HTR-8/SVneo (cell line): ENCODE measurements at places on chromosomes 12 and 14.
A peak's percentile ranks its signal among the peaks of the same experiment; 100 is the strongest.

GRCh38 chr12:112488257-112488876 is 69.6 kb downstream of the PTPN11 start:
- no peak for DNase-seq

- DNase-seq = no peak
These were observed 6.0 kb downstream of the EXOC3L4 start for GRCh38 chr14:103100281-103101121.

GRCh38 chr14:51448831-51449670 is 202.7 kb upstream of the FRMD6 start:
- DNase-seq = no peak

DNA sequence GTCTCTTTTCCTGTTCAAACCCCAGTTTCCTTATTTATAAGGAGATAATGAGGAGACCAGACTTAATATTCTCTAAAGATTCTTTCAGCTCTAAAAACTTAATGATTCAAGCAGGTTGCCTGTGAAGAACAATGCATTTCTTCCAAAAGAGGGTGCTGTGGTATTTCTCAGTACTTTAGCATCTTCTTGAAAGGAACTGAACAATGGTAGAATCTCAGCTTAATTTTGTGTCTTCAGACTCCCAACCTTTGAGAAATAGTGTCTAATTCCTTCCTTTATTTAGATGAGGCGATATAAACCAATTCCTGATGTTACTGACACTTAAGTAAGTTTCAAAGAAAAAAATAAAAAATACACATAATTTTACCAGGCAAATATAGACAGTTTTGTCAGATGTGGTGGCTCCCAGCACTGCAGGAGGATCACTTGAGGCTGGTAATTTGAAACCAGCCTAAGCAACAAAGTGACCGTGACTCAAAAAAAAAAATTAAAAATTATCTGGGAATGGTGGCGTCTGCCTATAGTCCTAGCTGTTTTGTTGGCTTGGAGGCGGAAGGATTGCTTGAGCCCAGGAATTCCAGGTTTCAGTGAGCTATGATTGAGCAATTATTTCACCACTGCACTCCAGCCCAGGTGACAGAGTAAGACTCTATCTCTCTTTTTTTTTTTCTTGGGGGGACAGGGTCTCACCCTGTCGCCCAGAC is 76.9 kb upstream of the PSMA6 start:
- DNase-seq = peak; percentile 56

GRCh38 chr12:7129872-7130691 is at the start of gene CLSTN3:
CLSTN3 (plus strand) TSS chr12:7130371; CDS start chr12:7130649, 278 bp downstream.
- peak; percentile 100 for DNase-seq

GRCh38 chr12:75945581-75945980 is 86.0 kb downstream of the PHLDA1 start:
- DNase-seq = no peak

- no peak for DNase-seq
These were observed 958.3 kb downstream of the GALC start for GRCh38 chr14:87034680-87035079.

GRCh38 chr14:80378084-80378690 is 166.9 kb upstream of the DIO2 start:
- DNase-seq = no peak

GRCh38 chr14:22226381-22226780 is 362.6 kb downstream of the DAD1 start:
- no peak for DNase-seq
